ENCODE measurements at places on chromosomes 6 and 20. TPM values are rescaled to one million over a fixed set of nuclear protein-coding genes. Genes with fewer than 3 reads are reported as not detected.

DNA sequence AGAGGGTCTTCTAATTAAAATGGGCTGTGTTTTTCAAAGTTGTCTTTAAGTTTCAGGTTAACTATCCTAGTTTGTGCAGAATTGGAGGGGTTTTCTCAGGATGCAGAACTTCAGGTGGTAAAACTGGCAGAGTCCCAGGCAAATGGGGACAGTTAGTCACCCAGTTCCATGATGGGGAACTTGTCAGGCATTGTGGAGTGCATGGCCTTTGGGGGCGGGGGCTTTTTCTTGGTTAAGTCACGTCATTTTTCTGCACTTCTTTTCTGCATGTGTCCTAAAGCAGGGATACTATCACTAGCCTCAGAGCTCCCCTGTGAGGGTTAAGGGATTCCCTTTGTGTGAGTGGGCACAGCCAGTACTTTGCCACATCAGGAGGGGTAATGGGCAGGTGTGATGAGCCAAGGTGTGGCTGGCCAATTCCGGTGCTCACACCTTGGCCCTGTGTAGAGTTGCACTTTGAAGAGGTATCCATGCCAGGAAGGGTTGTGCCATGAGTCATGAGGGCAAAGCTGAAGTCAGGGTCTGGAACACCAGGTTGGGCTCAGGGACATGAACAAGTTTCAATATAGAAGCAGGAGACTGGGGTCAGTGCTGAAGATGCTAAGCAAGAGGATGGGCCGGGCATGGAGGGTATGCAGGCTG is 126.0 kb upstream of the RREB1 start:
- peak; percentile 50 for DNase-seq

DNA sequence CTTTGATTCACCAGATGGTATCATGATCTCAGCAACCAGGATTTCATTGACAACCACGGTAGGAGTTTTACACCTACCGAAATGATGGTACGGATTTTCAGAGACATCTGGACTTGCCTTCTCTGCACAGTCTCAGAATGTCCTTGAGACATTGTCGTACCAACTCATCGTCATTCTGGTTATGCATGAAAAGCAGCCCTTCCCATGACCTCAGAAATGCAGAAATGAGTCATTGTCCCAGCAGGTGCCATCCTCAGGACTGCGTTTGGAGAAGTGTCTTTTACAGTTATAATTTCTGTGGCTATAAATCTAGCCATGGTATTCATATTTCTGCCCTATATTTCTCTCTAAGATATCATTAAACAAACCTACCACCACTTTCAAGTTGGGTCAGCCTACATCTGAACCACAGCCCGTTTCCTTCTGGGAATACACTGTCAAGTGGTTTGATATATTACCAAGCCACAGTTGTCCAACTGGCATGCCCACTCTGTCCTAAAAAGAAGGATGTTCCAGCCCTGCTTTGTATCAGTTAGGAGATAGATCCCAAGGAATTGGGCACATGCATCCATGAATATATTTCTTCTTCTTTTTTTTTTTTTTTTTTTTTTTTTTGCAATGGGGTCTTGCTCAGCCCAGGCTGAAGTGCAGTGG is 7.5 kb upstream of the BFSP1 start:
- DNase-seq, result peak; percentile 81

Gene TSPO2
- not detected for total RNA-seq

Gene TP53INP2
- 3.3 TPM for total RNA-seq

- DNase-seq, result no peak
These were observed 8.0 kb upstream of the SLC17A3 start for GRCh38 chr6:25882051-25882496.

DNA sequence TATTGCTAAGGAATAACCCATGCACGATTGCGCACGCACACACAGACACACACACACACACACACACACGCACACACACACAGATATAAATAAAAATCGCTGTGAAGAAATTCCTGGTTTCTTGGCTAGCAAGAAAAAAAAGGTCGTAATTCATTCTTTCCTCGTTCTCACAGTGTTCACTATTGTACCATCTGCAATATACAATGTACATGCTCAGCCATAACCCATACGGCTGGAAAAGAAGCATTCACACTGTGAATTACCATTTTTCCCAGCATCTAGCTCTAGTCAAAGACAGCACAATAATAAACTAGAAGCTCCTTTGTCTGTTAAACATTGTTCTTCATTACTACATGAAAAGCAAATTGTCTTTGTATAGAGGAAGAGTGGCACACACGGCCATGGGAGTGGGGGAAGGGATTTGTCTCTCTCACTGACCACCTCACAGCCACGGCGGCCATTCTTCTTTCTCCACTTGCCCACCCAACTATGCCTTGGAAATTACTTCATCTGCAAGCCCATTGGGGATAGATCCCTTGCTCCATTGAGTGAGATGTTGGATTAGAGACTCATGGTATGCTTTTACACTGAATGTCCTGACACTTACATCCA is 115.3 kb upstream of the ID4 start:
- no peak for DNase-seq

DNA sequence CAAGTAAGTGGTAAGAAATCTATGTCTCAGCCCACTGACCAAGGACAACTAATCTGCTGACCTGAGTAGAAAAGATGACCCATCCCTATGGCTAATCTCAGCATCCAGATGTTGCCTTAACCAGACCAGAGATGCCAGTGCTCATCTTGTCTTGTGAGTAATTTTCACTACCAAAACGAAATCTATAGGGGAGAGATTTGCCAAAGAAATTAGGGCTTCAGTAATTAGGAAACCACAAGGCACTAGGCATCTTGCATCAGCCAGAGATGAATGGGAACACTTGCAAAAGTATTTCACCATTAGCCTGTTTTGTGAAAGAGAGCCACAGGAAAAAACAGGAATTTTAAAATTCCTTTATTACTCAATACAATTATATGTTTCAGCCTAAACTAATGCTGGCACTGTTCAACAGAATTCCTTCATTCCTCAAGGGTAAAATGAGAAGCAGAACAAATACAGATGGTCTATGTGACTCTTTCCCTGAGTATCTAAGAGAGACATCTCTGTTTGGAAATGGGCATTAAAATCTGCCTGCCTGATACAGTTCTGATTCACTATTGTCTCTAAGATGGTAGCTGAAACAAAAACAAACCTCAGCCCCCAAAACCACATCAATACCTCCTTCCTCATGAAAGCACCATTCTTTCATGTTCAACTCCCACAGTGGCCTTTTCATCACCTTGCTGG is 87.8 kb downstream of the GMDS start:
- no peak for DNase-seq

GRCh38 chr20:57450931-57451330 is 59.7 kb downstream of the RBM38 start:
- no peak for DNase-seq

Gene PACRG
- total RNA-seq, result not detected

Gene KHDC1L
- total RNA-seq, result 0.80 TPM

DNA sequence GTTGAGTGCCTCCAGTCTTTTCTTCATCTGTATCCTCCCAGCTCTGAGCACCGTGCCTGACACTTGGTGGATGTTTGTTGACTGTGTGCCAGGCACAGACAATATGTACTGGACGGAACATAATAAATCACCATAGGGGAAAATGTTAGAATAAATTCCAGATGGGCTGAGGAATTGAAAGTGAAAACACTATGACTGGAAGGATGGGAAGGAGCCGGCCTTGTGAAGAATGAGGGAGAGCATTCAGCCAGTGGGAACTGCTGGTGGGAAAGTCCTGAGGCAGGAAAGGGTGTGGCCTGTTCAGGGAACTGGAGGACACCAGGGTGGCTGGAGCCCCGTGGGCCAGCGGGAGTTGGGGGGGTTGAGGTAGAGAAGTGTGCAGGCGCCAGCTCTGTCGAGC is 75.4 kb downstream of the MTHFD1L start:
- DNase-seq, result no peak

DNA sequence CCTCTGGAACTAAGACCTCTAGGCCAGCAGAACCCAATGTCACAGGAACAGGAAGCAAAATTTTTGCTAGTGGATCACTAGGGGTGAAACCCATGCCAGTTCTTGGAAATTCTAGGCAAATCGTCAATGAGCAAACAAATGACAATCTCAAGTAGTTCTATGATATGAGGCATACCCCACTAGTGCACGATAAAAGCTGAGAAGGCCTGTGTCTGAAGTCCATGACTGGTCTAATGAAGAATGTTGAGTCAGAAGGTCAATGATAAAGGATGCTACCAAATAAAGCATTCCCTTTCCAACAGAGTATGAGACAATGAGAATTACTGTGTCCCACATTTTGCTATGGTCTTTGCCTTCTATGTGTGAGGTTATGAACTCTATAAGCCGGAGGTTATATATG is 149.4 kb upstream of the NOX3 start:
- DNase-seq, result no peak

DNA sequence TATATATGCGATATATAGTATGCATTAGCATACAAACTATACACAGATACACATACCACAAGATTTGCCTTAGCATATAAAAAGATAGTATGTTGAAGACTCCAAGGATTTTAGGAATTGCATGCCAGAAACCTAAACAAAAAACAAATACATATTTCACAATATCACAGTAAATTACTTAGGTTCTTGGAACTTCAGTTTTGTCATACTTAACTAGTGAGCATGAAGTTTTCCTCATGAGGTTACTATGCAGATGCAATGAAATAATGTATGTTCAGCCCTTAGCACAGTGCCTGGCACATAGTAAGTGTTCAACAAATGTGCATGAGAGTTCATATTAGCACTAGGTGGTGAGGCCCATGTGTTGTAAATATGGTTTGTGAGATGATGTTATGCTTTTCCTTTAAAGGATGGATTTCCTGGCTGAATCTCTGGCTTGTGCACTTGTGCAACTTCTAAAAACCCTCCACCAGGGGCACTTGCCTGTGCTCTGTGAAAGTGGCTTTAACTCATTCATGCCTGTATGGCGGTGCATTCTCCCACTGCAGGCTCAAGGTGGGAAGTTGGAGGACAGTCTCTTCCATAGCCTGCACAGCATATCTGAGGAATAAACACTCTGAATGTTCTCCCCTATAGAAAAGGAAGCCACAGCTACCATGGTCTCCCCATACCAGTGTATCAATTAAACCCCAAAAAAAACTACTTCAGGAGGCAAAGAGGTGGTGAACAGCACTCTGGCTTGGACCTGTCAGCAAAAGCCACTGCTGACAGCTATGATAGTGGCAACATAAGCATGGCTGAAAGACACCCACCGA is 624.1 kb upstream of the CDH4 start:
- no peak for DNase-seq

DNA sequence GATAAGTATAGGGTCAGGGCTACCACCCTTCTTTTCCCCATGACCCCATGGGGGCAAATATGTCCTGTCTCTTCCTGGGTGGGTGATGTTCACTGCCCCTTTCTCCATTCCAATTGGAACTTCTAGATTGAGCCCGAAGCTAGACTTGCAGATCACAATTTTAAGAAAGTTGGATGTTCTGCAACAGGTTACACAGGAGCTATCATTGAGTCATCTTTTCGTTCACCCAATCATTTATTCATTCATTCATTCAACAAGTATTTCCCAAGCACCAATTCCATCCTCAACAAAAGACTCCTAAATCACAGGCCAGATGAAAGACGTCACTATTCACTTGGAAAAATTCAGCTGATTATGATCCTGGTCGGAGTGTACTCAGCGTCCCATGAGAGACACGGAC is 71.0 kb upstream of the FOXP4 start:
- no peak for DNase-seq

Gene FERMT1
- total RNA-seq, result 72.6 TPM

Gene ULBP1
- 0.86 TPM for total RNA-seq

Gene GMNN
- total RNA-seq, result 44.6 TPM

Gene CLIC5
- total RNA-seq, result not detected

Gene HUS1B
- total RNA-seq, result 4.2 TPM

GRCh38 chr6:42436825-42437224 is 14.9 kb downstream of the TRERF1 start:
- no peak for DNase-seq

Gene RNF114
- 106 TPM for total RNA-seq

DNA sequence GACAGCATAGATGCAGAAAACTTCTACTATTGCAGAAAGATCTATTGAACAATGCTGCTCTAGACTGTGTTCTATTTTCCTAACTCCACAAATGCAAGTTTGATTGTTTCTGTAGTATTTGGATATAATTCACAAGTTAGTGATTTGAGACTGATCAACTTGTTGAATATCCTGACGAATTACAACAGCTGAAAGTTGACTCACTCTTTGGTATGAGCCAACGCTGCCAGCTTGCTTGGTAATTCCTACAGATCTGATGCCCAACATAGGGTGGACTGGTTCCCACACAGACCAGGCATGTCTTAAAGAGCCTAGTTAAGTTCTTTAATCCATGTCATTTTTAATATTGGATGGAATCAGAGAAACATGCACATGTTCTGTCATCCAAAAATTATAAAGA is 231.0 kb upstream of the RAB32 start:
- no peak for DNase-seq

Gene ADGRF5
- 0.75 TPM for total RNA-seq

Gene GABRR2
- 0.36 TPM for total RNA-seq

DNA sequence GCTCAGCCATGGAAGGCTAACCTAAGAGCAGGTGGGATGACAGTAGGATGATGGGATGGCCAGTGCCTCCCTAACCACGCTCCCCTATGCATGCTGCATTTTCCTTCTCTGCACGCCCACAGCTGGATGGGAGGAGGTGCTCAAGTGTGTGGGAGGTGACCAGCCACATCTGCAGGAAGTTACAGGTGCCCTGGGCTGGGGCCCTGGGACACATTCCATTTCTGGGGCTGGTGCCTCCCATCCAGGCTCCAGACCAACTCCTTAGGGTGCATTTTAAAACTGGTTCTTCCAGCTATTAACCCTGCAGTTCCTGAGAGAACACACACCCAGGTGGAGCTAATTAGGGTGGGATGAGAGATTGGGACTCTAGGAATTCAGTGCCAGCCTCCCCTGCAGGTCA is 135.3 kb upstream of the ARMC2 start:
- peak; percentile 48 for DNase-seq

- DNase-seq, result no peak
These were observed 81.8 kb upstream of the SLC24A3 start for GRCh38 chr20:19130613-19130984.

DNA sequence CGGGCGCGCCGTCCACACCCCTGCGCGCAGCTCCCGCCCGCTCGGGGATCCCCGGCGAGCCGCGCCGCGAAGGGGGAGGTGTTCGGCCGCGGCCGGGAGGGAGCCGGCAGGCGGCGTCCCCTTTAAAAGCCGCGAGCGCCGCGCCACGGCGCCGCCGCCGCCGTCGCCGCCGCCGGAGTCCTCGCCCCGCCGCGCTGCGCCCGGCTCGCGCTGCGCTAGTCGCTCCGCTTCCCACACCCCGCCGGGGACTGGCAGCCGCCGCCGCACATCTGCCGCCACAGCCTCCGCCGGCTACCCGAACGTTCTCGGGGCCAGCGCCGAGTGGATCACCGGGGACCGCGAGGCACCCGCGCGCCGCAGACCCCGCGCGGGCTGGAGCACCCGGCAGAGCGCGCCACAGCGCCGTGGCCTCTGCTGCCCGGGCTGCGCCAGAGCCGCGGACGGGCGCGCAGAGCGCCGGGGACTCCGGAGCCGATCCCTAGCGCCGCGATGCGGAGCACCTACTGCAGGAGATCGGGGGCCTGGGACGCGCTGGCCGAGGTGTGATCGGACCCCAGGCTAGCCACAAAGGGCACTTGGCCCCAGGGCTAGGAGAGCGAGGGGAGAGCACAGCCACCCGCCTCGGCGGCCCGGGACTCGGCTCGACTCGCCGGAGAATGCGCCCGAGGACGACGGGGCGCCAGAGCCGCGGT is at the start of gene BMP2:
TSS of gene BMP2 (plus strand) at position 151 of the 692 bp plus-strand sequence. CDS start 2,441 bp downstream, outside the sequence.
- DNase-seq, result peak; percentile 28

Data from PC-3 (cell line).